Pons (tissue), 1 donor: ENCODE measurements at places on chromosomes 5 and 9.
A peak's percentile ranks its signal among the peaks of the same experiment; 100 is the strongest.

DNA sequence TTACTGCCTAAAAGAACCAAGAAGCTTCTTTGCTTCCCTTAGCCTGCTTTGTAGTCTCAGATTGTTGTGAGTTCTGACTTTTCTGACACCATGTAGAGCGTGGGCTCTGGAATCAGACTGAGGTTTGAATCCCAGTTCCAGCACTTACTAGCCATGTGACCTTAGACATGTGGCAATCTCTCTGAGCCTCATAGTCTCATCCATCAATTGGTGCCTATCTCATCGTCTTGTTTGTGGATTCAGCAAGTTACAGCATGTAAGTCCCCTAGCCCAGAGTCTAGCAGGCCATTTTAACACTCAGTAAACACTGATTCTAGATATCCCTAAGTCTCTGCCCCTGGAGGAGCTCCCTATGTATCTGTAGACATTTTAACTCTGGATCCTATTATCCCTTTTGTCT is 94.7 kb downstream of the ANGPTL2 start:
- DNase-seq, result peak; percentile 73

GRCh38 chr9:136719195-136719880 is 7.0 kb downstream of the DIPK1B start:
- no peak for DNase-seq

GRCh38 chr5:154523104-154523503 is 45.1 kb upstream of the HAND1 start:
- DNase-seq, result no peak

DNA sequence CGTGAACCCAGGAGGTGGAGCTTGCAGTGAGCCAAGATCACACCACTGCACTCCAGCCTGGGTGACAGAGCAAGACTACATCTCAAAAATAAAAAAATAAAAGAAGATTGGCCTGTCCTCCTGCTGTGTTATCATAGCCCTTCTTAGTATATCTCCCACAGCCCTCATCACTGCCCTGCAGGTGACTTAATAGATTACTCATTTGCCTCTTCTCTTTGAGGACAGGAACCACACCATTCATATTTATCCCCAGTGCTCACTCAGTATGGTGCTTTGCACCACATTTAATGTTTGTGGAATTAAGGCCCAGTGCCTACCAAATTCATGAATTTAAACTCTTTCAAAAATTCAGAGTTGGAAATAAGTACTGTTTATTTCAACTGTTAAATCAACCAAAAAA is 10.3 kb downstream of the IDNK start:
- no peak for DNase-seq

DNA sequence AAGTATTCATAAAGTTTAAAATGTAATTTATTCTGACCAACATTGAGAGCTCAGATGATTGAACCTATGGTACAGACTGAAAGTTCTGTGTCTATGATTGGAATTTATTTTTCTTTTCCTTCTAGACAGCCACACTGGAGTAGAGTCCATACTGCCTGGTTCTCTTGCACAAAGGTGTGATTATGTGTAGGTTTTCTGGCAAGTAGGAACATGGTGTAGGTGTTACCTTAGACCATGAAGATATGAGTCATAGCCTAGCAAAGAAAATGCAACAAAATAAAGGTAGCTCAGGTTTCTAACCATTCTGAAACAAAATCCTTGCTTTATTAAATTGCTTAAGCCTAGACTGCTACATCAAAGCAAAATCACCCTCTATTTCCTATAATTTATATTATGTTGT is 143.4 kb downstream of the CDH12 start:
- no peak for DNase-seq

DNA sequence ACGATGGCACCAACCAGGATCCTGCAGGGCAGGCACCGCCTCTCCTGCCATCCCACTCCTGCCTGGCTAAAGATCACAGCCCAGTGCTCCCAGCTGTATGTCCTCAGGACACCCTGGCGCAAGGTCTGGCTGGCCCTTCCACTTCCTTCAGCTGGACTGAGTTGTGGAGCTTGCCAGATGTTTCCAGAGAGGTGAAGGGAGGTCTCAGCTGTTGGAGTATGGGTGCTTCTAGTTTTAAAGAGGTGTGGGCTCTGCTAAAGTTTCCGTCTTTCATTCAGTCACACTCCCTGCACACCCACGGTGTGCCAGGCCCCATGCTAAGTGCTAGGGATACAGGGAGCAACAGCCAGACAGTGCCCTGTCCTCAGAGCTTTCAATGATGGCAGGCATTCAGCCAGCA is 34.1 kb downstream of the C5orf15 start:
- DNase-seq, result no peak

GRCh38 chr9:121261107-121261460 is 6.9 kb upstream of the GSN start:
- peak; percentile 97 for DNase-seq

- DNase-seq, result no peak
Measured at GRCh38 chr5:90606539-90606938, 47.9 kb downstream of the ADGRV1 start.

GRCh38 chr5:56071470-56071869 is 76.7 kb upstream of the IL6ST start:
- no peak for DNase-seq

DNA sequence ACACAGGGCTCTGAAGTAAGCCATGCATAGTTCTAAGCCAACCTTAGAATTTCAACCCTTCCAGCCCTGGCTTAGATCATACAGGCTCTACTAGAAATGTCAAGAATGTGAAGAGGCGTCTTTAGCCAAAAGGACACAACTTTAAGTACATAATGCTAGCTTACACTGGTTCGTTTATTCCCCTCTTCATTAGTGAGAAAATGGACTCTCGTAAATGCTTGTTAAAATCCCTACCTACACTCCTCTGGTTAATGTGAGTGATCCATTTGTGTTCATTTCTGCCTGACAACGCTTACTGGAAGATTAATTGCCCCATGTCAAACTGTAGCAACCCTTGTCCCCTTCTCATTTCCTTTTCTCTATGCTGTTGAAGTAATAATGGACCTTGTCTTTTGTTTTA is 149.3 kb upstream of the POU5F2 start:
- DNase-seq, result no peak

DNA sequence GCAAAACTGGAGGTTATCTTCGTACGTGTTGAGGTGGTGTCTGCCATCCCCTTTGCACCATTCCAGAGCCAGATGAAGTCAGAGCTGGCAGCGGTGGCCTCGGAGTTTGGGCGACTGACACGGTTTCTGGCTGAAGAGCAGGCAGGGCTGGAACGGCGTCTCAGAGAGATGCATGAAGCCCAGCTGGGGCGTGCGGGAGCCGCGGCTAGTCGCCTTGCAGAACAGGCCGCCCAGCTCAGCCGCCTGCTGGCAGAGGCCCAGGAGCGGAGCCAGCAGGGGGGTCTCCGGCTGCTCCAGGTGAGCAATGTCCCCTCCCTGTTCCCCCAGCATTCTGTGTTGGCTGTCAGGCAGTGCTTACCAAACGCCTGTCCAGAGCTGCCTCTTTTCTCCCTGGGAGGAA is 9.5 kb downstream of the TRIM41 start:
- DNase-seq, result no peak

- DNase-seq, result no peak
Measured at GRCh38 chr5:131521252-131521651, 113.8 kb downstream of the RAPGEF6 start.
